ELF-1 (cell line): ENCODE measurements at places on chromosomes 11 and 22.

DNA sequence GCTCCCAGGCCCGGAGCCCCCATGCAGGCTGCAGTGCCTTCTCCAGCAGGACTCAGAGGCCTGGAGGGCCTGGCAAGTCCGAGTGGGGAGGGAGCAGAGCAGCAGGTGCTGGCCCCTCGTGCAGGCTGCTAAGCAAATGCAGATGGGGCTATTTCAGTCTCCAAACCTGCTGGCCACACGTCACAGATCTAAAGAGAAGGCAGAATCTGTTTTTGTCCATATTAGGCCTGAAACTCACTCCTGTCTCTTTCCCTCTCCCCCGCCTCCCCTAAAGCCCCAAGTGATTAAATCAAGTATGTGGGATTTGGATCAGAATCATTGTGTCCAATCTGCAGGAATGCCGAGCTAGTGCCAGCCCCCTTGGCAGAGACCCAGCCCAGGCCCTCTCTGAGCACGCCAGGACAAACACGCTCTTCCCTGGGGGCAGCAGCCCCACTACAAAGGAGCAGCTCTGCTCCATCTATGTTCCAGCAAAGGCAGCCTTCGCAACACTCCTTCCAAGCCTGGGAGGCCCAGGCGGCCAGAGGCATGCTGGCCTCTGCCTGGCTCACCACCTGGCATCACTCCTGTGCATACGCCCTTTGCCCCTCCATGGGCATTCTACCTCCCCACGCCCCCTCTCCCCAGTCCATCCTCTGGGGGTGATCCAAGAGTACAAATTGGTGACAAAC, 26.5 kb downstream of the RPL27A start:
- peak; percentile 80 for DNase-seq

DNA sequence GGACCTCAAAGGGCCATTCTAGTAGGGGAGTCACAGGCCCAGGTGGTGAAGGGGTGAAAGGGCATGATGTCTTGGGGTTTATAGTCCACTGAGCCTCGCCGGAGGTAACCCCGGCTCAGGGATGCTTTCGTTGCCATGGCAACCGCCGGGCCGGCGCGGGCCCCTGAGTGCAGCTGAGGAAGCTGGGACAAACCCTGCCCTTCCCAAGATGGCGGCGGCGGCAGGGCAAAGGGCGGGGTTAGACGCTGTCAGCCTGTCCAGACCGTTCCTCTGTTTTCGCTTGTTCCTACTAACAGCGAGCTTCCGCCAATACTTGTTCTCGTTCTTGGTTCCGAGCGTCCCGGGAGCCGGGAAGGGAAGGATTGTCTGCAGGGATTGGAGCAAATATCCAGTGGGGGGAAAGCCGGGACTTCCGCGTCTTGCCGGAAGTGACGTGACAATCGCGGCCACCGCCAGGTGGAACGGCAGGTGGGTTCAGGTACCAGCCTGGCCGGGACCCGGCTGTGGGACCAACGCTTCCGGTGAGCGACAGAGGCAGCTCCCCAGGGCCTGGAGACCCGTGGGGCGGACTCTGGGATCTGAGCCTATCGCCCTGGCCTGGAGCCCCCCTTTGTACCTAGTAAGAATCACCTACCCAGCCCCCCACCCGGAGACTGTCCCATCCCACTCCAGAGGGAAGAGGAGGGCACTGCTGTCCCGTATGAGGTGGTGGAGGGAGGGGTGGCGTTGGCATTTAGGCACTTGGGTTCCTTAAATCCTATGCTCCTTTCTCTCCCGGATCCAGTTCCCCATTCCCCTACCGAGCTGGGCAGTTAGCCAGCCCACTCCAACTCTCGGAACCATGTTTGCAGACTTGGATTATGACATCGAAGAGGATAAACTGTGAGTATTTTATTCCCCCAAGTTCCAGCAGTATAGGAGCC, at the start of gene PICK1:
PICK1 (plus strand) TSS at position 436 of the 923 bp plus-strand sequence; CDS start at position 842, 406 bp downstream.
- DNase-seq: peak; percentile 95

DNA sequence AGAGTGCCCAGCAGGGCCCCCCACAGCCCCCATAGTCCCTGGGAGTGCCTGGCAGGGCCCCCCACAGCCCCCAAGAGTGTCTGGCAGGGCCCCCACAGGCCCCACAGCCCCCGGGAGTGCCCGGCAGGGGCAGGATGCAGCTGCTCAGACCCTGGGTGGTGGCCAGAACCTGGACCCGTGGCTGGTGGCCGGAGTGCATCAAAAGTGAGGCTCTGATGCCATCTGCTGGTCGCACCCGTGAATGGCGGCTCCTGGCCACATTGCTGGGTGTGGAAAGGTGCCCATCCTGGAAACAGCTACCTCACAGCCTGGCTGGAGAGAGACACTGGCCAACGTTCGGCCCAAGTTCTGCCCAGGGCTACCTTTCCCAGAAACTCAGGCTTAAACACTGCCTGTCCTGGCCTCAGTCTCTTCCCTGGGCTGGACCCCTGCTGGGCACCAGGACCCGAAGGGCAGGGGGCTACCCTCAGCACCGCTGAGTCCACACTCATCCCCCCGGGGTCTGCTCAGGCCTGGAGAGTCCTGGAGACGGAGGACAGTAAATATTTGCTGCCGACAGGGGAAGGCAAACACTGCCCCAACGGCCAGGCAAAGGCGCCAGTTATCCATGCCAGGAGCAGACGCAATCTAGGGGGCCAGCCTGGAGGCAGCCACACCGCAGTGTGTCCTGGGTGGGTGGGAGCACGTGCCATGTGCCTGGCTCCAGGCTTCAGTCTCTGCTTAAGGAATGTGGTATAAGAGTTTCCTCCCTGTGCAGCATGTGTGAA, 4.4 kb downstream of the INS start:
- peak; percentile 88 for DNase-seq

DNA sequence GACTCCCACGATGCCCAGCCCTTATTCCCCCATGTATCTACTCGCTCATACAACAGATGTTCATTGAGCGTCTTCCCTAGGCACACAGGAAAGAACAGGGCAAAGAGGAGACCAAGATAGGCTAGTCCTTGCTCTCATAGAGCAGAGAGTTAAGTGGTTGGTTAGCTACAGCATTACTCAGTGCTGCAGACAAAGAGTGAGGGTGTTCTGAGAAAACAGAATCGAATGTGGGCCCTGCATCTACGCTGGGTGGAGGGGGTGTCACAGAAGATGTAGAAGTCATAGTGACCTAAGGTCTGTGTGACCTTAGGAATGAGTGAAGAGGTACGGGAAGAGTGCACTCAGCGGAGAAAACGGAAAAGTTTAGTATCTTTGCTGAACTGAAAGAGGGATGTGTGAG, 12.3 kb downstream of the PSMD13 start:
- no peak for DNase-seq

DNA sequence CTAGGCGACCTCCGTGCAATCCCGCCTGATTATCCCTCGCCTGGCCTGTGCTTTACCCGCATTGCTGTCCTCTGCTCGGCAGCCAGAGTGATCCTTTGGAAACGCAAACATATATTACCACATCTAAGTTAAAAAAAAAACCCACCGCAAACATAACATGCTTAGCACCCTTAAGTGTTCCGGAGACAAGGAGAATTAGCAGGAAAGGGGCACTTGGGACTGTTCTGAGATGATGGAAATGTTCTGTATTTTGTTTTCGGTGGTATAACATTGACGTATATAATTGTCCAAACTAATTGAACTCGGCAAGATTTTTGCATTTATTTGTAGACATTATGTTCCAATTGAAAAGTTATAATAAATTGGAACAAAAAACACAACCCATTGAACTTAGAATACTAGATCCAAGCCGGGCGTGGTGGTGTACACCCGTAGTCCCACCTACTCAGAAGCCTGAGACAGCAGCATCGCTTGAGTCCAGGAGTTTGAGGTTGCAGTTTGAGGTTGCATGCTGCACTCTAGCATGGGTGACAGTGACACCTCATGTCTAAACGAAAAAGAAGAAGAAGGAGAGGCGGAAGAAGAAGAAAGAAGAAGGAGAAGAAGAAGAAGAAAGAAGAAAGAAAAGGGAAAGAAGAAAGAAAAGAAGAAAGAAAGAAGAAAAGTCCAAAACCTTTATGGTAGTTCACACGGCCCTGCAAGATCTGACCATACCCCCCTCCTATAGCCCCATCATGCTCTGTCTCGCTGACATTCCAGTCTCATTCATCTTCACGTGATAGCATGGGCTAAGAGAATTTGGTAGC, 604 bp upstream of the POLR3H start:
- peak; percentile 99 for DNase-seq

- no peak for DNase-seq
Observed at GRCh38 chr11:116263019-116263418, 509.8 kb downstream of the BUD13 start.

GRCh38 chr22:33575771-33576170, 344.5 kb downstream of the LARGE1 start:
- DNase-seq: no peak

- DNase-seq: no peak
Observed at GRCh38 chr11:39144351-39145130, 2314.9 kb downstream of the LRRC4C start.

DNA sequence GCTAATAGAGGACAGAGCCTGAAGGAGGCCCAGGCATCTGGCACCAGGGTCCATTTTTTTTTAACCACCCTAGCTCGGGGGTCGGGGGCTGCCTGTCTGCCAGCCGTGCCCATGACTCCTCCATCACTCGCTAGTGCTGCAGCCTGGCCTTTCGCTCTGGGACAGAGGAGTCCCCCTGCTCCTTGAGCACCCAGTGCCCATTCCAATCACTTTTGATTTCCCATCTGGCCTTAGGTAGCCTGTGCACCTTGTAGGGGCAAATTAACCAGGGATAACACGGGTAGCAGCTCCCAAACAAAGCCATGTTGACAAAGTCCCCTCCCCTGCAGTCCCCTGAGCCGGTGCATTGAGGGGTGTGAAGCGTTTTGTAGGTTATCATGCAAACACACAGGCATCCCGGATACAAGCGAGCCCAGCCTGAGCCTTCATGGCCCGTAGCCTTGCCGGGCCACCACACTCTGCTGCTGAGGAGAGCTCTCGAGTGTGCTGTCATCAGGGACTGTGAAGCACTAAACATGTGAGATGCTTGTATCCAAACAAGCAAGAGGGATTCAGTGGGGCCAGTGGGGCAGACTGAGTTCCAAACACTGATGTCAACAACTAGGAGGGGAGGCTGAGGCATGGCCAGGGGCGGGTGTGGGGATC, 208.7 kb downstream of the DSCAML1 start:
- DNase-seq: no peak

DNA sequence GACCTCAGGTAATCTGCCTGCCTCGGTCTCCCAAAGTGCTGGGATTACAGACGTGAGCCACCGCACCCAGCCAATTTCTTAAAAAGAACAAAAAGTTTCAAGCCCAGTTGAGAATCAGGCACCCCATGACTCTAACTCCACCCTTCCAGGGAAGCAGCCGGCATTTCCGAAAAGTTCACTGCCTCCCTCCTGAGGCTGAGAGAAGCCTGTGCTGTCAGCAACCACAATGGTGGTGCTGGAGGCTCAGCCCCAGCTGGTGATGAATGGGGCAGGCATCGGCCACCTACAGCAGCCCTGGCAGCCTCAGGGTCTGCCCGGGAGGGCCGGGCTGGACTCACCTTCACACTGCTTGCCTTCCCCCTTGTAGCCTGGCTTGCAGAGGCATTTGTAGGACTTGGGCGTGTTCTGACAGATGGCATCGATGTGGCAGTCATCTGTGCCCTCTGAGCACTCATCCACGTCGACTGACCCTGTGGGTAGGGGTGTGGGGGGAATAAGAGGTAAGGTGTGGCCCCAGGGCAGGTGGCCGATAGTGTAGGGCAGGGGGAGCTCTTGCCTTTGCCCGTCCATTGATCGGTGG, 4.3 kb downstream of the SCUBE1 start:
- no peak for DNase-seq

DNA sequence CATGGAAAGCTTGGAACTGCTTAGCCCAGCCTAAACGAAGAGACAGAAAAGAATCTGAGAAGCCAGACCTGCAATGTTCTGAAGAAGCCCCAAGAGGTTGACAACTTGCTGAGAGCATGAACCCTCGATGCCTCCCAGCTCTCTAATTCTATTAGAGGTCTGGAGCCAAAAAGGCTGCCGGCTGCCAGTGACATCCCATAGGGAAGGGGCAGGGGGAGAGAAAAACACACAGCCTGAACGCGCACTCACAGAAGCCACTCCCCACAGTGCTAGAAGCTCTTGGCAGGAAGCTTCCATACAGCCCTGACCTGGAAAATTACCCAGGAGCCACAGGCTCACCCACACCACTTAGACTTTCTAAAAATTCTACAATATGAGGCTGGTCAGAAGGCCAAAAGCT, 18.3 kb downstream of the POLDIP3 start:
- DNase-seq: no peak

GRCh38 chr11:69298267-69299022, 4.5 kb downstream of the MYEOV start:
- DNase-seq: peak; percentile 82

DNA sequence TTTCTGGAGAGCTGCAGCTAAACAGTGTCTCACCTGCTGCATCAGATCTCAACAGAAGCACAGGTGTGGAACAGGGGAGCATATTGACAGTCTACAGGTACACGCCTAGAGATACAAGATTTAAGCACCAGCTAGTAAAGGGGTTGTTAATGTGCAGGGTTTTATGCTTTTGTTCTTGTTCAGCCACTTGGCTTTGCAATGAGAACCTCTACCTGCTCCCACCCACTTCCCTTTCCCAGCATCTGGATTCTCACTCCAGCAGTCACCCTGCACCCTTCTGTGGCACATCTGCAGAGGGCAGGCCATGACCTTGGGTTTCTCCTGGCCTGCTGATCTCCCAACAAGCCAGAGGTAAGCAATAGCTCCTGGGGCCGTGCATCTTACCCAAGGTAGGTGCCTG, 446.6 kb downstream of the BUD13 start:
- DNase-seq: no peak
